Activated CD8-positive, alpha-beta T cell treated with anti-CD3 and anti-CD28 coated beads for 36 hours (primary cell): ENCODE measurements at places on chromosomes 4 and X.

- peak; percentile 94 for DNase-seq
Measured at GRCh38 chr4:1011022-1011665, at the start of gene FGFRL1. FGFRL1 (plus strand) TSS chr4:1011626; CDS start chr4:1012486, 860 bp downstream.

GRCh38 chr4:26766141-26766540, 94.5 kb upstream of the STIM2 start:
- DNase-seq, result no peak

DNA sequence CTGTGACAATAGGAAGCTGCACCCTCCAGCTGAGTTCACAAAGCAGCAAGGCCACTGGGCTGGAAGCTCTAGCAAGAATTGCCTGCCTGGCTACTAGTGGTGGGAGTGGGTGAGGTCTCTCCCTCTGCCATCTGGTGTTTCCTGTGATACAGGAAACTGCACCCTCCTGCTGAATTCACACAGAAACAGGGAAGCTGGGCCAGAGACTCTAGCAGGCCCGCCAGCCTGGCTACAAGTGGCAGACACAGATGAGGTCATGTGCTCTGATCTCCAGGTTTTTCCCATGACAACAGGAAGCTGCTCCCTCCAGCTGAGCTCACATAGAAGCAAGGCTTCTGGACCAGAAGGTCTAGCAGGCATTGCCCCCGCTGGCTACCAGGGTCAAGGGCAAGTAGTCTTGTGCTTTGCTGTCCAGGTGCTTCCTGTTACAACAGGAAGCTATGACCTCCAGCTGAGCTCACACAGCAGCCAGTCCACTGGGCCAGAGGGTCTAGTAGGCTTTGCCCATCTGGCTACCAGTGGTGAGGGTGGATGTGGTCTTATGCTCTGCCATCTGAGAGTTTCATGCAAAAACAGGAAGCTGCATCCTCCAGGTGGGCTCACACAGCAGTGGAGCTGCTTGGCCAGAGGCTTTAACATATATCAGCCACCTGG, 41.5 kb upstream of the ZXDA start:
- no peak for DNase-seq

- no peak for DNase-seq
Measured at GRCh38 chr4:39699687-39700409, 1.9 kb downstream of the UBE2K start.

- no peak for DNase-seq
Measured at GRCh38 chr4:83701041-83701440, 165.1 kb downstream of the GPAT3 start.

- no peak for DNase-seq
Measured at GRCh38 chr4:128558896-128559679, 250.4 kb upstream of the JADE1 start.

DNA sequence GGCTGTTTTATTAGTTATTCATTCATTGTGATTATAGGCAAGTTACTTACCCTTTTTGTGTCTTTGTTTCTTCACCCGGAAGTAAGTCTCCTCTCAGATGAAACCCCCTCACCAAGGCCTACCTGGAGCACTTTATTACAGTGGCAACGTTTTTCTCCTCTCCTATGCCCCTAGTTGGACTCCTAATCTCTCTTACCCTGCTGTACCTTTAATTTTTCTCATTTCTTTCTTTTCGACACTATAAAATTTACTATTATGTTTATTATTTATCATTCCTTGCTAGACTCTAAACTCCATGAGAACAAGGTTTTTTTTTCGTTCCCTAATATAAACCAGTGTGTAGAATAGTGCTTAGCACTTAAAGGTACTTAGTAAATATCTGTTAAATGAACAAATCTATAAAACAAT, 17.5 kb downstream of the STAP1 start:
- DNase-seq, result no peak

GRCh38 chr4:174134361-174134760, 149.1 kb downstream of the FBXO8 start:
- no peak for DNase-seq

GRCh38 chrX:138026211-138026610, 460.3 kb downstream of the ZIC3 start:
- no peak for DNase-seq

DNA sequence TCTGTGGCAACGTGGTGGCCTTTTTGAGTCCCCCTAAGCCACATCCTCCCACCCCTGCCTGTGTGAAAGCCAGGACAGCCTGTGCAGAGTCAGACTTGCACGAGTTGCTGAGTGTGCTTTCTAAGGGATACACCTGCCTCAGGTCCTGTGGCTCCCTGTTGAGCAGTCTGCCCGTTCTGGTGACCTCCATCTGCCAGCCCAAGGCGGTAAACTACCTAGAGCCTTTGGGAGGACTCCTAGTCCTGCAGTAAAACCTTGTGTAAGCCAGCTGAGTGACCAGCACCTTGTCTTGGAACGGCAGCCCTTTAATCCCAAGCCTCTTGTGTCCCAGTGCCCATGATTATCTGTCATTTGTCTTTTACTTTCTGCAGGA, 69.3 kb downstream of the NBDY start:
- peak; percentile 44 for DNase-seq

DNA sequence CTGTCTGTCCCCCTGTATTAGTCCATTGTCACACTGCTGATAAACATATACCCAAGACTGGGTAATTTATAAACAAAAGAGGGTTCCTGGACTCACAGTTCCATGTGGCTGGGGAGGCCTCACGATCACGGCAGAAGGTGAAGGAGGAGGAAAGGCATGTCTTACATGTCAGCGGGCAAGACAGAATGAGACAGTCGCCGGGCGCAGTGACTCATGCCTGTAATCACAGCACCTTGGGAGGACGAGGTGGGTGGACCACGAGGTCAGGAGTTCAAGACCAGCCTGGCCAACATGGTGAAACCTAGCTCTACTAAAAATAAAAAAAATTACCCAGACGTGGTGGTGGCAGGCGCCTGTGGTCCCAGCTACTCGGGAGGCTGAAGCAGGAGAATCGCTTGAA, 24.7 kb downstream of the IL3RA start:
- DNase-seq, result peak; percentile 54

DNA sequence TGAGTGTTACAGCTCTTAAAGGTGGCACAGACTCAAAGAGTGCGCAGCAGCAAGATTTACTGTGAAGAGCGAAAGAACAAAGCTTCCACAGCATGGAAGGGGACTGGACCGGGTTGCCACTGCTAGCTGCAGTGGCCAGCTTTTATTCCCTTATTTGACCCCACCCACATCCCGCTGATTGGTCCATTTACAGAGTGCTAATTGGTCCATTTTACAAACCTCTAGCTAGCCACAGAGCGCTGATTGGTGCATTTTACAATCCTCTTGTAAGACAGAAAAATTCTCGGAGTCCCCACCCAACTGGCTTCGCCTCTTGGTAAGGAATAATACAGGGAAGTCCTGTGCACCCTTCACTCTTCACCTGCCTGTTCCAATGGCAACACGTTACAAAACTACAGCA, 1.9 kb upstream of the SHROOM2 start:
- DNase-seq, result no peak

DNA sequence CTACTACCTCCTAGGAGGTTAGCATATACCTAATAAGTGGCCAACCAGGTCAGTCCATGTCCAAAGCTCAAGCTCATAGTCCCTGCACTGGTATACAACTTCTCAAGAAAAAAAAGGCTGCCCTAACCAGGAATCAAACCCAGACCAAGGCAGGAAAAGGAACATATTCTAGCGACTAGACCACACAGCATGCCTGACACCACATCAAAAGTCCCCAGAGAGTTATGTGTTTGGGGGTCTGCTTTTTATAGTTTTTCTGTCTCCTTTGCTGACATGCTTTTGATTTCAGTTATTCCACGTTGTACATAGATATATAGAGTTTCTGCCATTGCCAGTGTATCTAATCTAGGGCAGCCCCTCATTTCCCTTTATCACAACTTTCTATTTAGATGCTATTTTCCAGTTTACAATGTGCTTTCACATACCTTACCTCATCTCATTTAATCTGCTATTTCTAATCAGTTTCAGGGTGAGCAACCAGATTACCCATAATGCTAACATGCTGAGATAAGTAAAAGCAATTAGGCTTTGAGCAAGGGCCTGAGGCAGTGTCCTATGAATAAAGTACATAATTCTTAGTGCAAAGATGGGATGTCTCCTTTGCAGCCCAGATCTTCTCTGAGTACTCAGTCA, 17.8 kb downstream of the ARHGEF6 start:
- peak; percentile 34 for DNase-seq

- DNase-seq, result no peak
Measured at GRCh38 chrX:8672176-8672575, 59.8 kb downstream of the ANOS1 start.

DNA sequence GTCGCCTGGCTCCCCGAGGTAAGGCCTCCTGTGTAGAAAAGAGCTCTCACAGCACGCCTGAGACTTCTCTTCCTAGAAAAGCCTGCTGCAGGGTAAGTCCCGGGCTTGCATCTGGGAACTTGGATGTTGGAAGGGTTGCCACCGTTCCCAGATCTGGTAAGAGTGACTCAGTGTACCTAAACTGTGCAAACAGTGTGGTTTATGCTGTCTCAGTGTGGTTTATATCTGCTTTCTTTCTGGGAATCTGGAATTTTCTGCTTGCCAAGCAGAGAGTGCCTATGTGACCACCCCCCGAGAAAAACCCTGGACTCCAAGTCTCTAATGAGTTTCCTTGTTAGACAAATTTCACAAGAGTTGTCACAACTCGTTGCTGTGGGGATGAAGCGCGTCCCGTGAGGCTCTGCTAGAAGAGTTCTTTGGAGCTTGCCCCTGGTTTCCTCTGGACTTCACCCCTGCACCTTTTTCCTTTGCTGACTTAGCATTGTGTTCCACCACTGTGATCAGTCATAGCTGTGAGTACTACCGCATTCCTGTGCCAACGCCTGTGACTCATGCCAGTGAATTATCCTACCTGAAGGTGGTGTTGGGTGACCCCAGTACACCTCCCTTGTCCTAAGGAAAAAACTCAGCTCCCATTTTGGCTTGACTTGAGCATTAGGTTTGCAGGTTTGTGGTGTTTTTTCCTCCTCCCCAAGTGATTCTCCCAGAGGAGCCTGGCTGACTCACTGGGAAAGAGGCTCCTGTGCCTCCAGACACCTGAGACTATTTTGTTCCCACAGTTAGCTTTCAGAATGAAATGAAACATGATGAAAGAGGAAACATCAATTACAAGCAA, 14.5 kb downstream of the SLC2A9 start:
- peak; percentile 57 for DNase-seq

- DNase-seq, result no peak
Measured at GRCh38 chrX:6812087-6812486, 277.2 kb upstream of the VCX3A start.

DNA sequence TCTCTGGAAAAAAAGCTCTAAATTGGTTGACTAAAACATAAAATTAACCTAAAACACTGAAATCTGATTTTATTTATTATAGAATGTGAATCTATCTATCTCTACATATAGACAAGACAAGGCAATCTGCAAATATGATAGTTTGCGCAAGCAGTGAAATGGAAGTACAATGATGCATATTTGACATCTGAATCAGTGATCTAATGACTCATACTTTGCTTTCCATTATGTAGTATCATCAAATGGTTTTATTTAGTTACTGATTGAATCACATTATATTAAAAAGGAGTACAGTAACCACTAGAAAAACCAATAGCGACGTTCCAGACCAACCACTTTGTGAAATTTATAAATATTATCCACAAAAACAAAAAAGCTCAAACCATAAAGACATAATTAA, 1969.3 kb downstream of the PCDH7 start:
- no peak for DNase-seq

DNA sequence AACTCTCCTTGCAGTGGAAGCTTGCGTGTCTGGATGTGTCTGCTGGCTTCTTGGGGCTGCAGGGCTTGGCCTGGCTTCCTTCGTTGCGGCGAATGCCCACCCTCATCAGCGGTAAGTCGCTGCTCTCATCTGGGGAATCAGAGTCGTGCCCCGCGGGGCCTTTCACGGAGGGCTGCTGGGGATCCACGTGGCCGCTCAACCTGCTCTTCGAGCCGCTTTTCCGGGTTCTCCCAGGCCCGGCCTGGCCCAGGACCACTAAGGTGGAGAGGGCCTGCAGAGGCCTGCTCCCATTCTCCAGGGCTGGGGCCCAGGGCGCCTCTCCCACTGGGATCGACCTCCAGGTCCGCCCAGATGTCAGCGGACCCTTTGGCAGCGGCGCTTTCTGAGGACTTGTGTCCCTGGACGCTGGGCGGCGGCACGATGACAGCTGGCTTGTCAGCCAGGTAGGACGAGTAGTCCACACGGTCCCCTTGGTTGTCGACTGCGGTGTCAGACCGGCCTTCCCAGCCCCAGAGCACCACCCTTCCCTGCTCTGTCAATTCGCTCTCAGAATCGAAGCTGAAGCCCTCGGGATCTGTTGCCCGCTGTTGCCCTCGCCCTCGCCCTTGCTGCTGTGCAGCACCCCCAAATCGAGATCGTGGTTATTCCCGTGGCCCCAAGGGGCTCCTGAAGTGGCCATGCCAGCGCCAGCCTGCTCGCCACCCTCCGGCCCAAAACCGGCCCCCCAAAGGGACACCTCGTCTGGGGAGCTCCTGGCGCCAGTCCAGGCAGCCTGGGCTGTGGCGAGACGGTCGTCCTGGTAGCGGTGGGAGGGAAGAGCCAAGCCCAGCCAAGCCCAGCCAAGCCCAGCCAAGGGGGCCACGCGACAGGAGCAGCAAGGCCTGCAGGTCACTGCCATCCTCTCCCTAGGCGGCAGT, 37.8 kb upstream of the NHSL2 start:
- DNase-seq, result no peak

DNA sequence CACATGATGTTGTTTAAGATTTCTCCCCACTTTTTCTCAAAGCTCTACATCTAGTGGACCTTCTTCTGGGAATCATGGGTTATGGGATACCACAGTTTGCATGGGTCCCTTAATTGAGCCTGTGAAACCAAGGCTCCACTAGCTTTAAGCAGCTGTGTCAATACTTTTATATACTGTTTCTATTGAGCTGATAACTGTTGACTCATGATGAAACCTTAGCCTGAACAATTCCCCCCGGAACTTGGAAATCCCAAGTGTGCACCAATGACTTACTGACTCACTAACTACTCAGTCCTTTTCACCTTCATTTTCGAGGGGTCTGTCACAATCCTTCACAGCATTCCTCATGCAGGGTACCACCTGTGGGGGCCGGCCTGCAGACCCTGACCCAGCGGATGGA, 12.7 kb upstream of the SPIN4 start:
- DNase-seq, result no peak

DNA sequence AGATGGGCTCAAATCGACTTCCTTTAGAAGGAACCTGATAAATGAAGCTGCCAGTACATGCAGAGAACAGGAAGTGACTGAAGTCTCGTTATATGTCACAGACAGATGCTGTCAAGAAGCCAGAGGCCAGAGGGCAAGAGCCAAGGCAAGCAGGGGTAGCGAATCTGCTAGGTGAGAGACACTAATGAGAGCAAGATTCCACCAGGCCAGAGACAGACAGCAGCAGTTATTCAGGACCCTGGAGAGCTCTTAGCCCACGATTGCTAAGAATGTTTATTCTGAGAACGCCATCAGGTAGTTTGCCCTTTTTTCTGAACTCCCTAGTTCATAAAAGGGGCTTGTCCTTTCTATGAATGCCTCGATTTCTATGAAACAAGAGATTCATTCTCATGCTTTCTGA, 73.7 kb downstream of the BEND2 start:
- peak; percentile 36 for DNase-seq
